ENCODE measurements at places on chromosomes 3 and 15.
A peak's percentile ranks its signal among the peaks of the same experiment; 100 is the strongest.

DNA sequence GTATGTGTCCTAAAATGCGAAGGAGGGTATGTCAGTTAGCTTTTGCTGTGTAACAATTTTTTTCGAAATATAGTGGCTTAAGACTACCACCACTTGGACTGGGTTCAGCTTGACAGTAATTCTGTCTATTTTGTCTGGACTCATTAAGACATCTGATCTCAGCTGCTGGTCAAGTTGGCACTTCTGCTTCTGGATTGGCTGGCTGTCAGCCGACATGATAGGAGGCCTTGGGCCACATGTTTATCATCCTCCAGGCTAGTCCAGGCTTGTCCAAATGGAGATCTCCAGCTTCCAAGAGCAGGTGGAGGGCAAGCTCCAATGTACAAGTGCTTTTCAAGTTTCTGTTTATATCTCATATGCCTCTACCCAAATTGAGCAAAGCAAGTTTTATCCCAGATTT, 95.9 kb downstream of the GALK2 start:
- DNase-seq, result no peak

GRCh38 chr15:35559683-35560082, 13.7 kb upstream of the DPH6 start:
- no peak for DNase-seq

DNA sequence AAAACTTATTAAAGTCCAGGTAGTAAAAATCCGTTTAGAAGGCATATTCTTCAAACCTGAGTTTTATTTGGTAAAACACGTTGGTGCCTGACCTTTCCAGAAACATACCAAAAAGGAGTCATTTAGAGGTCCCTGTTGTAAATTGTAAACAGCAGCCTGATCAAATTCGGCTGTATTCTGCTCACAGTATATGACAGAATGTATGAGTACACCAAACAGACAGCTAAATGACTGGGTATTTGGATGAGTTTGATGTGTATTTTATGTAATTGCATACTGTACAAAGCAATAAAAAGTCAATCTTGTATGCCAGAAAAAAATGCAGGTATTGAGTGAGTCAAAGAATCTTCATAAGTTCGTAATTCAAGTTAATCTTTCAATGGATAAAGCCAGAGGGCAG, 330.4 kb downstream of the RBMS3 start:
- no peak for DNase-seq

- DNase-seq, result no peak
These were observed 41.7 kb downstream of the CCR3 start for GRCh38 chr3:46283881-46284450.

DNA sequence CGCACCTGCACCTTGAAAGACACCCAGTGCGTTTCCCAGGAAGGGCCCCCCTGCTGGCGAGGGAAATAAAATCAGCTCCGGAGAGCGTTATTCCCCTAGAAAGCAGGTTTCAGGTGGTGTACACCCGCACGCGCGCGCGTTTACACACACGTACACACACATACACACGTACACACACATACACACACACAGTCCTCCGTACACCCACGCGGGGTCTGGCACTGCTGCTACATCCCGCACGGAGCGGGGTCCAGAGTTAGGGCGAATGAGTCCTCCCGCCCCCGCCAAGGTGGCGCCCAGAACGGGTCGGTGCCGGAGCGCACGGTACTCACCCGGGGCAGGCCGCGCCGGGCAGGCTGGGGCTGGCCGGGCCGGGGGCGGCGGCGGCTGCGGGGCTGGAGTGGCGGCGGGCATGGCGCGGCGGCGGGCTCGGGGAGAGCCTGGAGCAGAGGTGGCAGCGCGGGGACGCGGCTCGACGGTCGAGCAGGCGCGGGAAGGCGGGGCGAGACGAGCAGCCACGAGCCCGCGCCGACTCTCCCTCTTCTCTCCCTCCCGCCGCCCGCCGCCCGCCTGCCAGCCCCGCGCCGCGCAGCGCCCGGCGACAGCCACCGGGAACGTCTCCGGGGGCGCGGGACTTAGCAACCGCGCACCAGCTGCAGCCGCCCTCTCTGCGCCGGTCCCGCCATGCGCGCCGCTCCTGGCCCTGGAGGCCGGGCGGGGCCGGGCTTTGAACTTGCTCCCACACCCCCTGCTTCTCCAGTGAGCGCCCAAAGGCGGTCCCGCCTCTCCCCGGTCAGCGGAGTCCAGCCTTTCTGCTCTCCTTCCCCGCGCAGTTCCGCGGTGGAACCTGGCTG, at the start of gene DCLK3:
DCLK3 (minus strand) TSS at position 704 of the 854 bp plus-strand sequence; CDS start at position 414, 290 bp downstream.
- DNase-seq, result no peak

DNA sequence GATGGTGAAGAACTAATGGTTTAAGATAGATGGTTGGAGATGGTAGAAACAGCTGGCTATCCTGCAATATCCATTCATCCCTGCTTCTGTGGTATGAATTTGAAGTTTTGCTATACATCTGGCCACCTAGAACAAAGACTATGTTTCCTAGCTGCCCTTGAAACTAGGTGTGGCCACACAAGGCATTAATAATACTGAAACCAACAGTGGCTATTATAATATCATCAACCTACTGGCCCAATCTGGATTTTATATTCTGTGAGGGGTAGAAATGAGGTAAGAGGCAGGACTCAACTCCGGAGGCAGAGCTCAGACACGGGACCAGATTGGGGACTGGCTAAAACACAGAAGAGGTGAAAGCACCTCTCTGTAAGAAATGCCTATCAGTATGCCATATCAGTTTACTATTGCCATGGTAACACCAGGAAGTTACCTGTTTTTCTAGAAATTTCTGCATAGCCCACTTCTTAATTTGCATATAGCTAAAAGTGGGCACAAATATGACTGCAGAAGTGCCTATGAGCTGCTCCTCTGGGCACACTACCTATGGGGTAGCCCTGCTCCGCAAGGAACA, 8.4 kb downstream of the IFT80 start:
- no peak for DNase-seq

- no peak for DNase-seq
These were observed 503.5 kb downstream of the EDEM1 start for GRCh38 chr3:5690904-5691532.

GRCh38 chr3:183818041-183818620, 7.2 kb downstream of the MAP6D1 start:
- DNase-seq, result no peak

DNA sequence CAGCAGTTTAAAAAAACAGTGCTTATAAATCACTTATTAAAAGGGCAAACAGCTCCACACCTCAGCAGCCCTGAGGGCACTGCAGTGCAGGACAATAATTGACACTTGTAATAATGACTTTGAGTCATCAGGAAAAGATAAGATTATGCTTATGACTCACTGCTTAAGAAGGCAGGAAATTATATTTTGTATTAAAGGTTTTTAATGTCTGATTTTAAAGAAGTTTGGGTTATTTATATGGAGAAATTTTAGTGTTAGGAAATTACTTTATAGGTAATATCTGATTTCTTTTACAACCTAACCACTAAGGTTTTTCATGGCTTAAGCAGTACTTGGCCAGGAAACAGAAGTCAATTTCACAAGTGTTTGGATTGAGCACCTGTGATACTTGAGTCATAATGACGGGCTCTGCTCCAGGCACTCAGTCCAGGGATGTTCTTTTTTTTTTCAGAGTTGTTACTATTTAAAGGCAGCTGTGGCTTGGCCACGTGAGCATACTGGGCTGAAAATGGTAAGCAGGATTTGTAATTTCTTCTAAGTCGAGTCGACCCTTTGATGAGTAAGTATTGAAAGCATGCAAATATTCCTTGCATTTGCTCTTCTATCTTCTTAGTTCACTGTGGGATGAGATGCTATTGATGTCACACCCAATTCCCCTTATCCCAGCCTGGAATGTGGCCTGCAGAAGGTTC, 21.6 kb upstream of the SLC6A20 start:
- DNase-seq, result no peak

DNA sequence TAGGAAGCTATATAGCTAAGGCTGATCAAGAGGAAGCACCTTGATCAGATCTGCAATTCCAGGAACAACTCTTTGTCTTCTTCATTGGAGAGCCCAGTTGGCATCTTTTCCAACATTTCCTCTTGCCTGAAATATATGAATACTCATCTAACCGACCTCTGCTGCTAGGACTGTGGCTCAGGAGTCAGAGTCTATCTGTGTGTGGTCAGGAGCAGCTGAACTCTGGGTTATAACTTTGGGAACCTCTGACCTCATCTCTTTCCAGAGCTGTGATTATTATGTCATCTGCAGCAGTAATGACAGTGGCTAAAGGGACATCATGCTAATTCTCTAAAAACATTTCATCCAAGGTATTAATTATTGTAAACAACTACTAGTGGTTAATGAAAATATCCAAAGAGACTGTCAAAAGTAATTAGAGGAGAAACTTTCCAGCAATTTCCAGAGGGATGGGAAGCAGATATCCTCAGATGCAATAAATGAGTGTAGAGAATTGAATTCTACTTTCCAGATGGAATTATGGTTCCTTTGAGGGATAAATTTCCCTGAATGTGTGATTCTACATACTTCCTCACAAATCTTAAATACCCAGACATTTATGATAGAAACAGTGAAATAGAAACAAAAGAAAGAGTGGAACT, 11.5 kb upstream of the SPINK8 start:
- DNase-seq, result no peak

DNA sequence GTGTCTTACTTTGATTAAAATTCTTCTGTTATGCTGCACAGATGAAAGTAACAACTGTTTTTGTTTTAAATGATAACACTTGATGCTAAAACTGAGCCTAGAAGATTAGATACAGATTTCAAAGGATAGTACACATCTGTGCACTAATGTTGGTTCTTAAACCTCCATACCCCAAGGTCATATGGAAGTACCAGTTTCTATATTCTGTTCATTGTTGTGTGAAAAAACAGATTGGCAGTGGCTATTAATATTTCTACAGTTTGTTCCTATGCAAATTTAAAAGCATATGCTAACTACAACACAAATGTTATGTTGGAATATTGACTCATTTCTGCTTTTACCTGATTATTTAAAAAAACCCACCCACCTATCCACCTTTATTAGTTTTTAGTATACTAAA, 32.0 kb upstream of the GBE1 start:
- DNase-seq, result no peak

DNA sequence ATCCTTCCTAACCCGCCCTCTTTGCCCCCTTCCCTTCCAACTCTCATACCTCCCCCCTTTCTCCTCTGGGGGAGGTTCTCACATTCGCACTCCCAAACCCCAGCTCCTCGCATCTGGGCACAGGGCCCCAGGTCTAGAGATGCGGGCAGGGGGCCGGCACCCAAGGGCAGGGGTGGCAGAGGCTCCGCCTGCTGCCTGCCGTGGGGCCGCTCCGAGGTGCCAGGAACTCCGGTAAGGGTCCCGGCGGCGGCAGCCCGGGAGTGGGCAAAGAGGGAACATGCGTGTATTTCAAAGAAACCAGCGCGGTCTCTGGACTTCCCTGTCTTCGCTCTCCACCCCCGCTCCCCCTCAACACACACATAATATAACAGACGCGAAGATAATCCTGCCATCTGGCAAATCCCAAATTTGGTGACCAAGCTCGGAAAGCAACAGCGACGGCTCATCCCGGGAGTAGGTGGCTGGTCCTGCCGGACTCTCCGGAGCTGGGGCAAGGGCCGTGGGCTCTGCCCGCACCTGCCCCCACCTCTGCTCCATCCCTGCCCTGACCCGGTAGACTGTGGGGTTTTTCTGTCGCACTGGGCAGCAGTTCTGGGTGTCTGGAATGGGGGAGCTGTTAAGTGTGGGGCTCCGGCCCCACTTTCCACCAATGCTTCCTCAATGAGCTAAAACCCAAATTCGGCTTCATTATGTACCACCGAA, 31.0 kb downstream of the NR2F2 start:
- no peak for DNase-seq

- peak; percentile 52 for DNase-seq
These were observed 26.1 kb upstream of the KBTBD8 start for GRCh38 chr3:66971891-66972551.

DNA sequence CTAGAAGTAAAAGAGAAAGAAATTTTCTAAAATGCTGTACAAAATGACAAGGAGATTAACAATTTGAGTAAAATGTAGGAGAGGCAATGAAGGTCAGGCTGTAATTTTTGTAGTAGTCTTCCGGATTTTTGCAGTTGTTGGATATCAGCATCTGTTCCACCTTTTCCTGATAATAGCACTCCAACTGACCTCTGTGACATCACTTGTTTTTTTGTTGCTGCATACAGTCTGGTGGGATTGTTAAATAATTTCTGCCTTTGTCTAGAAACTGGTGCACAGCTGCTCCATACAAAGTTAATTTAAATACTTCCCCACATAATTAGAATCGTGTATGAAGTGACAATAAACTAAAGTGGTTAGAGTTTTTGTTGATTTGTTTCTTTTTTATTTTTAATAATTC, 731.4 kb downstream of the PLOD2 start:
- DNase-seq, result no peak

Measured in activated CD4-positive, alpha-beta T cell treated with anti-CD3 and anti-CD28 coated beads, Interleukin-2, amount 50 U/mL, for 1 hour (primary cell).